Neuronal stem cell (in vitro differentiated cells): ENCODE measurements at places on chromosomes 2 and 18.

GRCh38 chr2:108436976-108437375 is 12.0 kb upstream of the GCC2 start:
- DNase-seq: no peak

DNA sequence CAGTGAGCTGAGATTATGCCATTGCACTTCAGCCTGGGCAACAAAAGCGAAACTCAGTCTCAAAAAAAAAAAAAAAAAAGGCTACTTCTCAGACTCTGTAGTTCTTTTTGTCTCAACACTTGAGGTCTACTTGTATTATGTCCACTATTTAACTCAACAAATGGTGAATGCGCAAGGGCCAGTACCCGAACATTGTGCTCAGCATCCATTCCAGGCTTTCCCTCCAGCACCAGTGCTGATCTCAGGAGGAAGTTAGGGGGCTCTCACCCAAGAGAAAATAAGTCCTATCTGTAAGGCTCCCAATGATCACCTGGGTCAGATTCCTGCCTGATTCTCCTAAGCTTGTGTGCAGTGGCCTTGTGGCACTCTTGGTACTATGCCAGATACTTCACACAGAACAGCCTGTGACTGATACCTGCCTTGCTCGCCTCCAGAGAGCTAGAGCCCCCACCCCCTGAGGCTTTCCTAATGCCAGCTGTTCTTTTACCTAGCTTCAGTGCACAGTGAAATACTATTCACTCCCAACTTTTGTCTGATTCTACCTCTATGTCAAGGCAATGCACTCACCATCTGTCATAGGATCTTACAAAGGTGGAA is 74.9 kb downstream of the INO80D start:
- no peak for DNase-seq

GRCh38 chr18:34729264-34729663 is 19.2 kb downstream of the DTNA start:
- DNase-seq: no peak

- no peak for DNase-seq
These were observed 453.9 kb upstream of the TRIB2 start for GRCh38 chr2:12262681-12263436.

DNA sequence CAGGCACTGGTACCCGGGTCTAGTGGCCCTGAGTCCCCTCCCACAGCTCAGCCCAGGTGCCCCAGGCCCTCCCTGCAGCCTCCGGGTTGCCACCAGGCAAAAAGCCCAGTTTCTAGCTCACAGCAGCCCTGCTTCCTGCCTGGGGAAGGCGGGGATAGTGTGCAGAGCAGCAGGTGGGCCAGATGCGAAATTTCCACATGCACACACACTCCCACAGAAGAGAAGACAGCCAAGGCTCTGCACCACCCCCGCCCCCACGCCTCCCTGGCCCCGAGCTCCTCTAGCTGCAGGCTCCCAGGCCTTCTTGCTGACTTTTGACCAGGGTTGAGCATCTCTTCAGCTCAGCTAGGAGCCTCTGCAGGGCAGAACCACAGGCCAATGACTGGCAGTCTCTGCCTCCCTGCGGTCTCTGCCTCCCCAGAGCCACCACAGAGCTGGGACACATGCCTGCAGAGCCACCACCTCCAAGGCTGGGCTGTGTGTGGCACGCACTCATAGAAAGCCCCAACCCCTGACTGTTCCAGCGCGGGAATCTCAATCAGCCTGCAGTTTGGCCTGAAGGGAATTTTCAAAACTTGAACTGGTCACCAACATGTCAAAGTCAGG is 7.2 kb downstream of the SLC66A2 start:
- no peak for DNase-seq

- no peak for DNase-seq
These were observed 142.5 kb upstream of the DNAJC10 start for GRCh38 chr2:182573553-182573952.

- DNase-seq: no peak
These were observed 125.8 kb downstream of the LYPD6B start for GRCh38 chr2:149164296-149164695.
